Stimulated activated CD8-positive, alpha-beta memory T cell treated with anti-CD3 and anti-CD28 coated beads, Interleukin-15, amount 100 ng/mL, for 4 hours (primary cell): ENCODE measurements at places on chromosomes 2 and 18.

DNA sequence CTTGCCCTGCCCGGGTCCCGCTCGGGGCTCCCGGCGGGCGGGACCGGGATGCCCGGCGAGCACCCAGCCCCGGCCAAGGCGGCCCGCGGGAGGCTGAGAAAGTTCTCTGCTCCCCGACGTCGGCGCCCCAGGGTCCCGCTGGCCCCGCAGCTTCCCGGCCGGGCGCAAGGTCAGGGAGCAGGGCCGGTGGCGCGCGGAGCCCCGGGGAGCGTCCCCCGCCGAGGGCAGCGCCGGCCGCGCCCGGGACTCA, 331 bp downstream of the SERPINE2 start:
- no peak for DNase-seq

GRCh38 chr2:62050456-62051045, 145.1 kb downstream of the COMMD1 start:
- no peak for DNase-seq

DNA sequence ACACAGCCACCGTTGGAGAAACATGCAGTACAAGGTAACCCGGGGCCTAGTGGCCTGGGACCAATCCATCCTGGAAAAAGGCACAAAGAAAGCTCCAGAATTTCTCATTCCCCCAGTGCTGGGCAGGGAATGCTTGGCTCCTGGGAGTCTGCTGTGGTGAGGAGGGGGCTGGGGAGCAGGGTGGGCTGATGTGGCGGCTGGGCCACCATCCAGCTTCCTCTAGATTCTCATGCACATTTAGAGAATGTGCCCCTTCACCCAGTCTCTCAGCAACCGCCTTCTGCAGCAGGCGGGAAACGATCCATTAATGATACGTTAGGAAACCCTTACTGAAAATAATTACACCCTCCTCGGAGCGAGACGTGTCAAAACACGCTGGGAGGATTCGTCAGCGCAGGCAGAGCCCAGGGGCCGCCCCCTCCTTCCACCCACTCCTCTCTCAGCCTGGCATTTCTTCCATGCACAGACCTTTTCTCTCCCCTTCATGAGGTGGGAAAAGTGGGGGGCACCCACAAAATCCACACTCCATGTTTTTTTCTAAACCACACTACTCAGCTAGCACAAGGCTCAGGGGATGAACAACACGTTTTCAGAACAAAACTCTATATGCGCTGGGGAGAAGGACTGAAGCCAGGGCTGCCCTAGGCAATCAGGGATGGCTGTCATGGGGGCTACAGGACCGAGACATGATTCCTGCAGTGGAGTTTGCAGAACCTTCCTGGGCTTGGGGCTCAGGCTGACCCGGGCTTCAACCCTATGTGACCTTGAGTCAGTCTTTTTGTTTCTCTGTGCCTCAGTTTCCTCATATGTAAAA, 56.1 kb upstream of the SMAD7 start:
- no peak for DNase-seq

- no peak for DNase-seq
These were observed 130.9 kb downstream of the TMEM17 start for GRCh38 chr2:62375113-62375420.

DNA sequence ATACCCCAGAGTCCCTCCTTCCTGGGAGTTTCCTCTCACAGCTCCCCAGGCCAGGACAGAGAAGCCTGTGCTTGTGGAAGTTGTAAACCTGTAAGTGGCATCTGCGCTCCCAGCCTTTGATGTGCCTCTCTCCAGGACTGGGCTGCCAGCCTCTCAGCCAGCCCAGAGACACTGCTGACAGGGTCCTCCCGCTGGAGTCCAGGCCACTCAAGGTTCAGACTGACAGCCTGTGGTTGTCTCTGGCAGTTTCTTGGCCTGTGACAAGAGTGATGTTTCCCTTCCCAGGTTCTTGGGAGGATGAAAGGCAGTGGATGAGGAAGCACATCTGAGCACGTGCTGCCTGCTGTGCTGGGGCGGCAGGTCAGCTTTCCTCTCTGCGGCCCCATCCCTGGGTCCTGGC, 3.0 kb downstream of the SLC35F6 start:
- no peak for DNase-seq

DNA sequence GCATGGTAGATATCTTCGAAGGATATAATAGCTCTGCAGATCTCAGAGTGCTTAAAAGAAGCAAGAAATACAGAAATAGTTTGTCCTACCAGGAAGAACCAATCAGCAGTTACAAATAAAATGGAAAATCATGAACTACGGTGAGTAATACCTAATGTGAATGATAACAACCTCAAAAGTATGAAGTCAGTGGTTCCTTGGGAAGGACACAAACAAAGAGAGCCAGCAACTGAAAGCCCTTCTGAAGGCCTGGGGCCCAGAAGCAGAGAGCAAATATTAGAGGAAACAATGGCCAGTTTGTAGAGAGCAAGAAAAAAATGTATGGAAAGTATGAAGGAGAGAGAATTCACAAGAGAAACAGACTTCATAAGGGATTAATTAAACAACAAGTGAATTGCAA, 226.8 kb upstream of the CHST9 start:
- no peak for DNase-seq

DNA sequence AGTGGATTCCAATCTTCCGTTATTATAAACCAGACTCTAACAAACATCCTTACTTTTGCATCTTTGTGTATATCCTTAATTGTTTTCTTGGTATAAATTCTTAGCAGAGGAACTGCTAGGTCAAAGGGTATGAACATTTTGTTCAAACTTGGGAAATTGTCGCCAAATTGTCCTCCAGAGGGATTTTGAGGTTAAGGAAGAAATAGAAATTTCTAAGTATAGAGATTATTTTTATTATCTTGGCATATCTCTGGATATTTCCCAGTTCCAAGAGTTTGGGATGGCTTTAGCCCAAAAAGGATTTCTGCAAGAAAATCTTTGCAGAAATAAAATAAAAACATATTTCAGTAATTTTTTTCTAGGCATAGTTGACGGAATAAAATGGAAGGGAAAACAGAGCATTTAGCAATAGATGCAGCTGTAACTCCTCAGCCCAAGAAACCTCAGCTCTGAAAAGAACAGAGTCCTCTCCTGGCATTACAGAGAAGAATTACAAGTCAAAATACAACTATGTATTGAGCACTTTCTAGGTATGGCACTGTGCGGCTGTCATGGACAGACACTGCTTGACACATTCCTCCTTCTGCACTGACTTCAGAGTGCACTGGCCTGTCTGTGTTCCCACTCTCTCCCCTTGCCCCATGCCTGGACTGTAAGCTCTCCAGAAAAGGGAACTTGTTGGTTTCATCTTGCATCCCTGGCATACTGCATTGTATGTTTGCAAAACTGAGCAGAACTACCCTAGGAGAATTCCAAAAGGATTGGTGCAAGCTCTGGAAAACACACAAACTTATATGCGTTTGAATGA, 117.3 kb upstream of the STON1 start:
- no peak for DNase-seq

- DNase-seq = no peak
These were observed 149.7 kb downstream of the TFCP2L1 start for GRCh38 chr2:121135168-121135853.

GRCh38 chr18:35880788-35881455, 91.6 kb upstream of the RMP24 start:
- no peak for DNase-seq

- DNase-seq = no peak
These were observed 36.2 kb upstream of the ACAA2 start for GRCh38 chr18:49849331-49850217.

DNA sequence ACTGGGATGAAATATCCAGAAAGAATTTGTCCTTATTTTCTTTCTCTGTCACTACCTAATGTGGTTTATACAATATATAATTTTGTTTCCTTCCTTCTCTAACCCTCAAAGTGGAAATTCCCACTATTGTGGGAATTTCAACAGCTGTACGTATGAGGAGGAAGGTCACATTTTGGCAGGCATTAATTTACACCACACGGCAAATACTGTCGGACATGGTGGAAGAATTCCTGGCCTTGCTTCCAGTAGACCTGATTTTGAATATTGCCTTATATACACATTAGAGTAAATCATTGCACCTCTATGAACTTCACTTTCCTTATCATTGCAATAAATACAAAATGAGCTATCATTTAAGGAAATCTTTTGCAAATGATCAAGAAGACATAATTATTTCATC, 358.1 kb upstream of the ETAA1 start:
- no peak for DNase-seq

DNA sequence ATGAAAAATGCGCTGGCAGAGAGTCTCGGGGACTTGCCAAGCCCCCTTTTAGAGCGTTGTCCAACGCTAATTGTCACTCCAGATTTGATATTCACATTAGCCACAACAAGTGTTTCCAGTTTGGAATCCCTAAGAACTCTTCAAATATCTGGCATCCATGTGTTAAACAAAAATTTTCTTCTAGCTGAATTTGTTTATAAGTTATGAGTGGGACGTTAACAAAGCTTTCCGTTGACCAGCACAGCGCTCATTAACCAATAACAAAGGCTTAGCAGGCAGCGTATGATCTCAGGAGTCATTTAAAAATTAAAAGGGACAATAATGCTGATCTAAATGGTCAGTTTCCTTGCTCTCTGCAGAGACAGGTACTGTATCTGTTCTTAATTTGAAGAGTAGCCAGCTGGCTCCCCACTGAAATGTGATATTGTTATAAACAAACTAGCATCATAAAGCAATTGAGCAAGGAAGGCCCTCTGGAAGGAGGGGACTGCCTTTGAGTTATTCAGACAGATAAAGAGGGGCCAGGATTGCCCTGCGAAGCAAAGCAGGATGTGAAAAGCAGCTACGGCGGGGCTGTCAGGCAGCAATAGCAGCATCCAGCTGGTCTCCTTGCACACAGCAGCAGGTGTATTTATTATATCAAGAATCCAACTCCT, 337.2 kb upstream of the SALL3 start:
- DNase-seq = no peak

DNA sequence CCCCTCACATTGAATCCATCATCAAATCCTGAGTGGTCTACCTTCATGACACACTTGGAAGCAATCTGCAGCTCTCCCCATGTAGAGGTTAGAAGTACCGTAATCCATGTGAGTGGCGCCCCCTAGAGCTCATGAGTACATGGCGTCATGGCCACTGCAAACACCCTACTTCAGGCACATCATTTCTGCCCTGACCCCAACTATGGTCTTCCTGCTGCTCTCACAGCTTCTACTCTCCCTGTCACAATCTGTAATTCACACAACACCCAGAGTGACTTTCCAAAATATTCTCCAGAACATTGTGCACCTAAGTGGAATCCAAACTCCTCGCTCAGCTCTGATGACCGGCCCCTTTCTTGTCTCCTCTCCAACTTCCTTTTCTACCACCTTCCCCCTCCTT, 141.9 kb downstream of the ANKRD44 start:
- peak; percentile 38 for DNase-seq

DNA sequence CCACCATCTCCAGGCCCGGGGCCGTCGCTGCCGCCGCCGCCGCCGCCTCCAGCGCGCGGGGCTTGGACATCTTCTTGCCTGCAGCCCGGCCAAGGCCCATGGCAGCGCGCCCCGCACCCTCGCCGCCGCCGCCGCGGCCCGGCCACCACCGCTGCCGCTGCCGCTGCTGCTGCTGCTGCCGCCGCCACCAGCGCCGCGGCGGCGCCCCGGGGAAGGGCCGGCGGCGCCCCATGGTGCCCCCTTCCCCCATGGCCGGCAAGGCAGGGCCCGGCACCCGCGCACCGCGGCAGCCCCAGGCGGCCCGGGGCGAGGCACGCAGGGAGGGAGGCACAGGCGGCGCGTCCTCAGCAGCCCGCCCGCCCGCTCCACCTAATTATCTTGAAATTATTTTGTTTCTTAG, 3057.4 kb downstream of the RPIA start:
- DNase-seq = no peak

- peak; percentile 43 for DNase-seq
These were observed 55.7 kb downstream of the DNMT3A start for GRCh38 chr2:25286025-25286400.

GRCh38 chr2:241507430-241508239, 749 bp downstream of the STK25 start:
- DNase-seq = no peak

DNA sequence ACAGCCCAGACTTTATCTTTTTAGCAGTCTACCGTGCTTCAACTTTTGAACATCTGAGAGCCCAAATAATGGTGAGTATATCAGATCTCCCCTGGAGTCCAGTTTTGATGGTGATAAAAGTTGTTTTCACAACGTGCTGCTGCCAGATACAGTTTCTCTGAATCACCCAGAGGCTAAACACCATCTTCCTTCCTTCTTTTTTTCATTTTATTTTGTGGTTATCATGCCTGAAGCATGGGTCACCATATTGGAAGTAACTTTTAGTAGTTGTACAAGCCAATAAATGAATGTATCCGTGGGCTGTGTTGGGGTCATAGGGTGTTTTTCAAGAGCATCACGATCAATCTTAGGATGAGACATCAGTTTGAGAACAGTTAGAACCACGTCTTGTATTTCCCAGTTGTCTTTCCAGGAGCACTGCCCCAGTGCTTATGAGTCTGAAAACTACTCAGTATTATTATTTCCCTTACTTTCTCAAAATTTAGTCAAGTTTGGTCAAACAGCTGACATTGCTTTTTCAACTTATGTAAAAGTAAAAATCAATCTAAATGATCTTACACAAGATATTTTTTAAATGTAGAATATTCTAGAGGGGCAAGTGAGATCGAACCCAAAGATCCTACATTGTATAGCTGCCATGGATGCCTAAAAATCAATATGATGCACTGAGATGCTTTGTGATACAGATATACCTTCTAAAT, 311.4 kb downstream of the CTNNA2 start:
- no peak for DNase-seq

DNA sequence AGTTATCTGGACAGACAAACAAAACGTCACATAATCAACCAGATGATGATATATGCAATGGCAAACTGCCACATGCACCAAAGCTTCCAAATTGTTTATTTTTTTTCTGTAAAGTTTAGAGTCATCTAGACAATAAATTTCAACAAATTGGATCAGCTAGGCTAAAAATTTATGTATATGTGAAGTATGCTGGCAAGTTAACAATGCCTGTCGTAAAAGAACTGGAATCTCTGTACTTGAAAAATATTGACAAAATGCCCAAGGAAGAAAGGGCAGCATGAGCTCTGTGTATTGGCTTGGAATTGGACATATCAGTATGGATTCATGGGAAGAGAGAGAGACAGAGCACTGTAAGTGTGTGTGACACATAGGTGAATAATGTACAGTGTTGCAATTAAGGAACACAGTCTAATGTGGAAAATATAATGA, 309.8 kb downstream of the ERBB4 start:
- DNase-seq = no peak

GRCh38 chr2:128603411-128603924, 284.8 kb upstream of the HS6ST1 start:
- DNase-seq = no peak

- DNase-seq = no peak
These were observed 189.6 kb upstream of the SIX3 start for GRCh38 chr2:44751754-44752479.

GRCh38 chr2:208820014-208820688, 413.6 kb downstream of the PTH2R start:
- no peak for DNase-seq

GRCh38 chr2:98455494-98455976, 10.9 kb downstream of the INPP4A start:
- DNase-seq = no peak

DNA sequence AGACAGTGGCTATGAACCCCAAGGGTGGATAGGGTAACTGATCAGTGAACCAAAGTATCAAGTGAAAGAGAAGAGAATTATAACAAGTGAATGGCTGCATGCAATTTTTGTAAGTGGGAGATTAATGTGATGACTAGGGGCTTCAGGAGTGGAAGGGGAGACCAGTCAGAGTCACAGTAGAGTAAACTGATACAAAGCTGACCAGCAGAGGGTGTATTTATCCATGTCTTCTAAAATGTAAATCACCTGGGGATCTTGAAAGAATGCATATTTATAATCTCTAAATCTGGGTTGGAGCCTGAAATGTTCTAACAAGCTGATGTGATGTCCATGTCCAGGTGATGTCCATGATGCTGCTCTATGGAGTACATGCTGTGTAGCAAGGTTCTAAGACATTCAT, 1351.3 kb upstream of the CHAC2 start:
- no peak for DNase-seq
